NCI-H1105 treated with DMSO at 0.1 percent for 48 hours (cell line): ENCODE measurements at places on chromosomes 2 and 18.

DNA sequence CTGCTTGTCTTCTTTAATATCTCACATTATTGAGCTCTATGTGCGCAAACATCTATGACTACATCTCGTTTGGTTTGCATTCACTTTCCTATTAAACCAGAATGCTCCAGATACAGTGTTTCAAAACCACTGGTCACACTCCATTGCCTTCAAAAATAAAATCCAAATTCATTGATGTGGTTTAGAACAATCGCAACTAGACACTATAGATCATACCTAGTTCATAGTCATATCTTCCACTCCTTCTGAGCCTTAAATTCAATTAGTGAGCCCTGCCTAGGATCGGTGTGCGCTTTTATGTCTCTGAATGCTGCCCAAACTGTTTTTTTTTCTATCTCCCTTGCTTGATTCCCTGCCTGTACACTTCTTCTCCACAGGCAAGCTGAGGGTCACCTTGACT is 238.5 kb upstream of the RGPD4 start:
- DNase-seq: no peak

DNA sequence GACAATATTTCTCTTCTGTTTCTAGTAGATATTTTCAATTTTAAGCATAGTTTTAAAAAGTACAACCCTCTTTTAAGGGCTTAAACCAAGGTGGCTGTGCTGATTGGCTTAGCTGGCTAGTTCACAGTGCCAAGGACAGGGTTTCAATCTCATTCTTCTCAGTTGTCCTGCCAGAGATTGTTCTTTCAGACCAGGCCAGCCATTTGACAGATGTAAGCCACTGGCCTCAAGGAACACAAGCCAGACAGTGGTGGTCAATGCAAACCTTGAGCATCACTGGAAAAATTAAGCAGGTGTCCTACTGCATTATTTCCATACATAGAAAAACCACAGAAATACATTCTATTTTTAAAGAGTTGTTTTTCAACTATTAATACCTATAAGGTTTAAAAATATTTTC is 5.9 kb downstream of the RNF103 start:
- no peak for DNase-seq

GRCh38 chr2:195044801-195045200 is 612.2 kb upstream of the SLC39A10 start:
- DNase-seq: no peak

GRCh38 chr2:121075006-121075551 is 209.9 kb downstream of the TFCP2L1 start:
- DNase-seq: peak; percentile 70

DNA sequence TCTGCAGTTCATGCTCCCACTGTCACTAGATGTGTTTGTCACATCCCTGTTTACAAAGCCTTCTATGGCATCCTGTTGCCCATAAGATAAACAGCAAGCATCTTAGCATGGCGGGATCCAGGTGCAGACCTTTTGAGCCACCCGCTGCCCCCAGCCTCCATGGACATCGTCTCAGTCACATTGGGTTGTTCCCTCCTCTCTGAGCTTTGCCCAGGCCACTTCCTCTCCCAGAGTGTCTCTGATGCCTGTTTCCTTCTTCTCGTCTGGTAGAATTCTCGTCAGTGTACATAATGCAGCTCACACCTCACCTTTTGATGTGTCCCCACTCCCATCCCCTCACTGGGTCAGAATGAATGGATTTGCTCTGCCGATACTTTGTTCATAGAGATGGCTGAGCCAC is 239.0 kb upstream of the APCDD1 start:
- DNase-seq: no peak

DNA sequence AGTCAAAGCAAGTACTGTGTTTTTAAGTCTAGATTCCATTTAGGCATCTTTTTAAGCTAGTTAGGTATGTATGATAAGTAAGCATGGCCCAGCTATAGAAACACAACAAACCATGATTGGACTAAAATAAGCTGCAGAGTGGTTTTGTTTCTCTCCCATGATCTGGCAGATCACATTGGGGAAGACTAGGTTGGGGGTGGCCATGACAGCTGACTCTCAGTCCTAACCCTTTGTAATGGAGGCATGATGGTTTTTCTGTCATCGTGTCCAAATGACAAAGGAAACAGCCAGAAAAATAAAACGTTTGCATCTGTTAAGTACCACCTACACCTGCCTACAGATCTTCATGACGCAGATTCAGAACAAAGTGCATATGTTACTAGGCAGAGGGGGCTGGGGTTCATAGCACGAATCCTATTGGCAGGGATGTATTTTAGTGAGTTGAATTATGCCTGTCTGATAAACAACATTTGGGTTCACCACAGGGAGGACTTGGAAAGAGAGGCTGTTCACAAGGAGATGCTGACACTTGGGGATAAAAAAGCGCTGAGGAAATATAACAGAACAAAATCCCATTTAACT is 33.8 kb upstream of the GALNT5 start:
- no peak for DNase-seq

DNA sequence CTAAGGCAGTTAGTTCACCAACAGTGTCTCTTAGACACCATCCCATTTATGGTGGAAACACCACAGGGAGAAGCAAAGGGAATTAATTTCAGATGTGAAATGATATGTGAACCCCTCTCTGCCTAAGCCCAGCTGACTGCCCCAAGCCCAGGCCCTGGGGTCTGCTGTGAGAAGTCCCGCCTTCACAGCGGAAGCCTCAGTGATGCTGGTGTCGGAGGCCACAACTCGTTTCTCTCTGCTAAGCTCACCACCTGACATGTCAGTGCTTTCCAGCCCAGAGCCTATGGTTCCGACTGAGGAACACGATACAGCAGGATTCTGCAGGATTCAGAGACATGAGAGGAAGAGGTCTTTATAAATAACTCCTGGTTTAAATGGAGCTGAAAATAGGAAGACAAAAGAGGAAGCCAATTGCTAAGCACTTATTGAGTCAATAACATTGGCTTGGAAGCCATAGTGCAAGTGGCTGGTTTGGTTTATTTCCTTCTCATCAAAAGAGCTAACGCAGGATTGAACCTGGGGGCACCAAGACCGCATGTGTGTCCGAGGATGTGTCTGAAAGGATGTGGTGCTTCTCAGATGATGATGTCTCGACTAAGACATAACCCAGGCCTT is 21.9 kb upstream of the LOXHD1 start:
- DNase-seq: no peak

GRCh38 chr2:23342075-23342474 is 42.9 kb upstream of the KLHL29 start:
- no peak for DNase-seq

DNA sequence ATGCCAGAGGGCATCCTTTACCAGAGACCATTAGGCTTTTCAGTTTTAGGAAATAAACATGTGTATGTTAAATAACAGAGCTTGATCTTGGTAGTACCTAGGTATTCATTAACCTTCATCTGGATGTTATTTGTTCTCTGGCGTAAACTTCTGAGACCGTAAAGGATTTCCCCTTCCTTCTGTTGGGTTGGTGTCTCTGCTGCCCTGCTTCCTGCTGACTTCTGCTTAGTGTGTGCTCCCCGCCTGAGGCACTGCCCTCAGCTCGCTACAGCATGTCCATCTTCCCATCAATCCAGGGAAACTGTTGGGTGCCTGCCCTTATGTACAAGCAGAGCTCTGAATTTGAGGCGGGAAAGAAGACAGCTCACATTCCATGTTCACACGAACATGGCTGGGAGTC is 177.9 kb downstream of the TPGS2 start:
- DNase-seq: no peak

DNA sequence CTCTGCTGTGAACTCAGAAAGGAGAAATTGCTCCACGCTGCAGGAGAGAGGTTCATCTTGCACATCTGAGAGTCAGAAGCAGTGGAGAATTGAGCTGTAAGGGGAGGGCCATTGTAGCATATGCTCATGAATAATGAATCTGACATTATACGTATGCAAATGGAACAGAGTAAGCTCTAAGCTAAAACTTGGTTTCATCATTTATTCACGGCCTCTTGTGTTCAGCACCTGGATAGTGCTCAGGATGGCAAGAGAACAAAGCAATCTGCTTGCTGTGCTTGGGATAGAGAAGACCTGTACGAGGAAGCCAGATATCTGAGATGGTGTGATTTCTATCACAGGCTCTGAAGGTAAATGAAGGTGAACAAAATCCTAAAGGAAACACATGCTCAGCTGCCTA is 87.9 kb upstream of the GCFC2 start:
- DNase-seq: no peak

DNA sequence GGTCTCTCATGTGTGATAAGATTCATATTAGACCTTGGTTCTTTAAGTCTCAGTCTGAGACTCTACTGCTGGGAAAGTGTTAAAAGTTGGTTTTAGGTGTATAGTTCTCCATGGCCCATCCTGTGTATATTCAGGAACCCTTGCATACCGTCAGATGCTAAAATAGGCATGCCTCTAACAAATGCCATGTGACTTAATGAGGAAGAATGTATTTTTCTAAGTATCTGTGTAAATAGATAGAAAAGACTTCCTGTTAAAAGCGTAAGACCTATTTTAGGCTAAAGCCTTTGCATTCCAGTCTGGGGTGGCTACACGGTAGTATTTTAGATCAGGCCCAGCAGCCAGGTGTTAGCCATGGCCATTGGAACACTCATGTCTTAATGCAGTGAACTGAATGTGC is 73.3 kb downstream of the RHBDD1 start:
- no peak for DNase-seq

DNA sequence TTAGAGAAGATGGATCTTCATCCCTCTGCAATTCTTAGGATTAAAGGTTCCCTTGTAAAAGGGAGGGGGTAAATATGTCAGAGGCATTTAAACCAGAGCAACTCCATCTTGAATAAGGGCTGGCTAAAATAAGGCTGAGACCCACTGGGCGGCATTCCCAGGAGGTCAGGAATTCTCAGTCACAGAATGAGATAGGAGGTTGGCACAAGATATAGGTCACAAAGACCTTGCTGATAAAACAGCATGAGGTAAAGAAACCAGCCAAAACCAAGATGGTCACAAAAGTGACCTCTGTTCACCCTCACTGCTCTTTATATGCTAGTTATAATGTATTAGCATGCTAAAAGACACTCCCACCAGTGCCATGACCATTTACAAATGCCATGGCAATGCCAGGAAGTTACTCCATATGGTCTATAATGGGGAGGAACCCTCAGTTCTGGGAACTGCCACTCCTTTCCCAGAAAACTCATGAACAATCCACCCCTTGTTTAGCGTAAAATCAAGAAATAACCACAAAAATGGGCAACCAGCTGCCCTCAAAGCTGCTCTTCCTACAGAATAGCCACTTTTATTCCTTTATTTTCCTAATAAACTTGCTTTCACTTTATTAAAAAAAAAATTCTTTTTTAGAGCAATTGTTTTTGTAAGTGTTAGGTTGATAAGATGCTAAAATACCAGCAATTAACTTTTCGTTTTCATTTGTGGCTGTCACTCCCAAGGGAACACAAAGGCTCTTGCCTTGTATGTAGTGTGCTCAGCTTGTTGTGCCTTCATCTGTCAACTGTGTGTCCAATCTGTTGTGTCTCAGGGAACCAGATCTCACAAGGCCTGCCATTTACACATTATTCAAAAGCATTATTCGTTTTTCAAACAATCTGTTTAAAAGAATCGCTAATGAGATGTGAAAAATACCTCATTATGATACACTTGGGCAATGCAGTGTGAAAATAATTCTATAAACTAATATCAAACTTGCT is 205.2 kb upstream of the RGPD4 start:
- no peak for DNase-seq

DNA sequence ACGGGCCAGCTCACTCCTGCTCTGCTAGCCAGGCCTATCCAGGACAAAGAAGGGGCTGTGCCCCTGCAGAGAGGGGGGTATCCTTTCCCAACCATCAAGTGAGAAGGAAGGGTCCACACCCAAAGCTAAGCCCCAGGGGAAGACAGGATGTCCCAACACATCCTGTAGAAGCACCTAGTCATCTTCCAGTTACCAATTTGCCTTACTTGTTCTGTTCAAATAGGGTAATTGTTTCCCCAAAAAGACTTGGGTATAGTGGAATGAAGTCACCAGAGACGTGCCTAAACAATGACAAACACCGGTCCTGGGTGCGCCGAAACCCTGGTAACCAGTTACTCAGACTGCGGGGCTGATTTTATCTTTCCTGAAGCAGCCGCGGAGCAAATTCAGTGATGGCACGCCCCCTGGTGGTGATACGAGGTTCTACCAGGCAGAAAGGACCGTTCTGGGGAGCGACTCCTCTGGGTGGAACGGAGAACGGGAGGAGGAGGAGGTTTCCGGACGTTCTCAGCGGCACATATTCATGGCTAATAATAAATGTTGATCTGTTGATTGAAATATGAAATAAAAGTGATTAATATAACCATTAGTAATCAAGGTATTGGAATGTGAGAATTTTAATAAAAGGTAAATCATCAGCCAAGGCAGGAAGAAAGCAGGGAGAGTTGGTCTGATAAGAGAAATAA is 109.3 kb upstream of the STON1 start:
- DNase-seq: peak; percentile 79

- DNase-seq: no peak
Observed at GRCh38 chr2:70201225-70201768, 10.5 kb upstream of the C2orf42 start.

- no peak for DNase-seq
Observed at GRCh38 chr2:61950571-61951315, 45.3 kb downstream of the COMMD1 start.

- DNase-seq: no peak
Observed at GRCh38 chr2:163264341-163264740, 425.8 kb upstream of the KCNH7 start.

- DNase-seq: no peak
Observed at GRCh38 chr2:128414946-128415778, 96.5 kb upstream of the HS6ST1 start.

- DNase-seq: no peak
Observed at GRCh38 chr2:232886176-232886575, 16.1 kb downstream of the SNORC start.

DNA sequence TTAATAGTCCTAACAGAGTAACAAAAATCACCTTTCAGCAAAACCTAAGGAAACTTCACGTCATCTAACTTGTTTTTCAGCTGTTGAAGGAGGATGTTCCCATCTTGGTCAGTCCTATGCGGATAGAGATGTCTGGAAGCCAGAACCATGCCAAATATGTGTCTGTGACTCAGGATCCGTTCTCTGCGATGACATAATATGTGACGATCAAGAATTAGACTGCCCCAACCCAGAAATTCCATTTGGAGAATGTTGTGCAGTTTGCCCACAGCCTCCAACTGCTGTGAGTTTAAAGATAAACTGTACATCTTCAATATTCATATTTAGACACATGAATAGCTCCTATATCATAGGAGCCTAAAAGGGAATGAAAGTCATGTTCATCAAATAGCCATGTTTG is 10.5 kb downstream of the COL3A1 start:
- no peak for DNase-seq

GRCh38 chr2:85439986-85440385 is 21.5 kb downstream of the SH2D6 start:
- DNase-seq: no peak

DNA sequence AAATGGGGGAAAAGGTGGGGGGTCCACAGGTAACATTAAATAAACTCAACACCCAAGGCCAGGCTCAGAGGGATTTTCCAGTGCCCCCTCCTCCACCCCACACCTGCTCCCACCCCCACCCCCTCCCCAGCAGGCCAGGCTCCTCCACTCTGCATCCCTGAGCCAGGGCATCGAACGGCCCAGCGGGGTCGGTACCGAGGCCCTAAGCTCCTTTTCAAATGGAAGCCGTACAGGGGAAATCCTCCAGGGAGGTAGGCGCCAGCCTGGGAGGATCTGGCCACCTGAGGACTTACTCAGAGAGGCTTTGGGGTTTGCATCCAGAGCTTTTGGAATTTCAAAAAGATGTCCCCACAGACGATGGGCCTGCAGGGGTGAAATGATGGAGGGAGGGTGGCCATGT is 46.5 kb downstream of the ZFP36L2 start:
- no peak for DNase-seq

GRCh38 chr2:191894681-191895147 is 47.8 kb upstream of the CAVIN2 start:
- DNase-seq: no peak
